ENCODE measurements at places on chromosomes 4 and X.
A peak's percentile ranks its signal among the peaks of the same experiment; 100 is the strongest.

DNA sequence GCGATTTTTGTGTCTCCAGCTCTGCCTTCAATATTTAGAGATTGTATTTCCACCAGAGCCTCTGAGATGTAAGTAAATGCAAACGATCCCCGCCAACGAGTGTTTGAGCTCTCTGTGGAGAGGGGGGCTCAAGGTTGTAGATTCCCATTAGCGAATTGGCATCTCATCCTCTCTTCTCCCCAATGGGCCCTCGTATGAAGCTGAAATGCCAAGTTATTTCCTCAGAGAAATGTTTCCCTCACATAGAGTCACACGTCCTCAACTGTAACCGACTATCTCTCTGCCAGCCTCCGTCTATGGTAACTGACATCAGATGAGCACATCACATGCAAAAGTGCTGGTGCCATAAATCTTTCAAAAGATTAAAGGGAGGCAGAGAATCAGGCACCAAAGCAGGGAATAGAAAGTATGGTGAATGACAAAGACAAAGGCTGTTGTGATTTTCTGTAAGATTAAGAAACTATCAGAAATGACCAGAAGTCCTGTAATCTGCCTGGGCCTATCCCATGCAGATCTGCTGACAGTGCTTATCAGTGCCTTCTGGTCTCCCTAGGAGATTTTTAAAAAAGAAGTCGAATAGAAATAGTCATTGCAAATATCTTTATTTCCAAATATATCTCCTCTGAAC is 157.1 kb downstream of the PDGFRA start:
- no peak for DNase-seq

DNA sequence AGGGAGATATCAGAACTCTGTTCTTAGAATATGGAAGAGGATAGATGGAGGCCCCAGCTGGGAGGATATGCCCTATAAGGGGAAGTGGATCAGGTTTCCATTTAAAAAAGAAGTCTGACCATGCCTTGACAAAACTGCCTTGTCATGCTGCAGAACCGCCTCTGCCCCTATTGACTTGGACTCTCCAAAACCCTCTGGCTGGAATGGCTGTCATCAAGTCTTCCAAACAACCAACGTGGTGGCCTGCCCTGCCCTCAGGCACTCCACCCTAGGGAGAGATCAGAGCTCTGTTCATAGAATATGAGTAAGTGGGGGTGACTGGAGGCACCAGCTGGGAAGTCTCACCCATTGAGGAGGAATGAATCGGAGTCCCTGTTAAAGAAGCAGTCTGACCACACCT is 114.9 kb downstream of the VSIG4 start:
- DNase-seq = no peak

- DNase-seq = no peak
Observed at GRCh38 chr4:21901831-21902230, 46.7 kb downstream of the KCNIP4 start.

DNA sequence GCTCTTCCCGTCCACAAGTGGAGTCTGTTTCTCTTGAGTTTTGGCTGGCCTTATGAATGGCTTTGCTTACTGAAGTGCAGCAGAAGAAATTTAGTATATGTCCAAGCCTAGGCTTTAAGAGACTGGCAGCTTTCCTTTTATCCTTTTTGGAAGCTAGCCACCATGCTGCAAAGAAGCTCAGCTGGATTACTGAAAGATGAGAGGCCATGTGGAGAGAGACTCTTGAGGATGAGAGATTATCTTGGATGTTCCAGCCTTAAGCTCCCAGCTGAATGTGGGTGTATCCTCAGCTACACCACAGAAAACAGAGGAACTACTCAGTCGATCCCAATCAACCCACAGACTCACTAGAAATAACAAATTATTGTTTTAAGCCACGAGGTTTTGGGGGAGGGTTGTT is 12.5 kb downstream of the CCNG2 start:
- DNase-seq = no peak

DNA sequence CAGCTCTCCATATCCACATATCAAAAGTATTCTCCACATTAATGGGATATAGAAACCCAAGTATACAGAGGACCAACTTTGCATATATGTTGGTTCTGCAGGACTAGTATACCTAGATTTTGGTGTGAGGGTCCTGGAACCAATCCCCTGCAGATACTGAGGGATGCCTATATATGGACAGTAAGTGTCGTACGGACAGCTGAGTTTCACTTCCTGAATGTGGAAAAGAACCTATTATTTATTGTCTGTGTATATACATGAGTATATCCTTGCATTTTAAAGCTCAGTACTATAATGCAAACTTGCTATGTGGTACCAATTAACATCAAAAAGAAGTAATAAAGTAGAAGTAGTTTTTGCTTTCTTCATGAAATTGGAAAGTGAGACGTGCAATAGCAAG is 101.9 kb downstream of the FBXW7 start:
- DNase-seq = no peak

- no peak for DNase-seq
Observed at GRCh38 chr4:26388671-26389070, 67.9 kb downstream of the RBPJ start.

DNA sequence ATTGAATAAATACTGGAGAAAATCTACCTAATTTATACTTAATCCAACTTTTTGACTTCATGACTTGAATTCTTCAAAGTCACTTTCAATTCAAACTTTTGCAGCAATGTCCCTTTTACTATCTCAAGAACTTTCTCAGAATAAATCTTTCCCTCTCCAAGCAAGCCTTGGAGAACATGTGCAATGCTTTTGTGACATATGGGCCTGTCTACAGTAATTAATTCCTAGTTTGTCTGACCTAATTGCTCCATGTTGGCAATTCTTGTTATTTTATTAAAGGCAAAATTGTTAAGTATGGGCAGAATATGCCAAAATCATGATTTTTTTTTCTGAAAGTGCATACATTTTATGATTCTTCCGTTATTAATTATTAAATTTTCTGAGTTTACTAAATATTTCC is 1115.3 kb downstream of the PDHA2 start:
- no peak for DNase-seq

GRCh38 chr4:108060164-108060563 is 70.5 kb downstream of the HADH start:
- no peak for DNase-seq

- DNase-seq = no peak
Observed at GRCh38 chrX:120662662-120663061, 32.8 kb upstream of the C1GALT1C1 start.

DNA sequence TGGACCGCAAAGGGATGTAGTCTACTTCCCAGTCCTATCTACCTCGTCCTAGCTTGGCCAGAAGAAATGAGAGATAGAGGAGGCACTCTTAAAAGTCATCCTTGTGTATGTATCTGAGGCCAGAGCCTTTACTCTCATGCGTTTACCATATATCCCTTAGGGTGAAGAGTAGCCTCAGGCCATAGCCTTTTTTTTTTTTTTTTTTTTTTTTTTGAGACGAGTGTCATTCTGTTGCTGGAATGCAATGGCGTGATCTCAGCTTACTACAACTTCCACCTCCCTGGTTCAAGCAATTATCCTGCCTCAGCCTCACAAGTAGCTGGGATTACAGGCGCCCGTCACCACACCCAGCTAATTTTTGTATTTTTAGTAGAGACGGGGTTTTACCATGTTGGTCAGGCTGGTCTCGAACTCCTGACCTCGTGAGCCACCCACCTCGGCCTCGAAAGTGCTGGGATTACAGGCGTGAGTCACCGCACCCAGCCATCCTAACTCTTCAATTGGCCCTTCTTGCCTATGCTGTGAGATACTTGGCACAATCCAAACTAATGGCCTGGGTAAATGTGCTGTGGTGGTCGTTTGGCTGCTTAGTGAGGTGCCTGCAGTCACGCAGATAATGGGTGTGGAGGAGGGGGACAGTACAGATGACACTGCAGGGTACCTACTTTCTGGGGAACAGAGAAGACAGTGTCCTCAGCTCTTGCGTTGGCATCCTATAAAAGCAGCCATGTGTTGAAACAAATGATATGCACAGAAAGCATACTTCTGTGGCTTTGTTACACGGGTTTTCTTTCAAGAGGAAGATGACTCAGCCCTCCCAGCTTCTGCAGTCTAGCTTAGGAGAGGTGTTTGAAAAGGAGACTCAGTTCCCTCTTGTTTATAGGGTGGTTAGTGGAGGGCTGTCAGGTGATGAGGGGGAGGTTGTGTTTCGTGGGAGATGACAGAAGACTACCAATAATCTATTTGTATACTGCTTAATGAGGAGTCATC is 10.4 kb upstream of the DGAT2L6 start:
- no peak for DNase-seq

DNA sequence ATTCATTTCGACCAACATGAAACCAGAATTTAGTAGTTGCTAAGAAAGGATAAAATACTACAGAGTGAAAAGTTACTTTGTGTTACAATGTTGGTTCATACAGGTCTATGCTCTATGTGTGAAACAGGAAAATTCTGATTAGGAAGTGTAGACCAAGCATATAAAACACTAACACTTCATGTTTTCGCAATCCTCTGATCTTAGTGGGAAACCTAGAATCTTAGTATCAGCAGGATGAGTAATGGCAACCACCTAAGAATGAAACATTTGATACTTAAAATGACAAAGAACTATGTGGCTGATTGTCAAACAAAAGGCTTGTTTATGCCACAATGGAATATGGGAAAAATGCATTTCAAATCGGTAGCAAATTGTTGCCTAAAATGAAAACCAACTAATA is 116.1 kb downstream of the AMMECR1 start:
- no peak for DNase-seq

- DNase-seq = no peak
Observed at GRCh38 chr4:52657618-52658501, 1.2 kb downstream of the USP46 start.

DNA sequence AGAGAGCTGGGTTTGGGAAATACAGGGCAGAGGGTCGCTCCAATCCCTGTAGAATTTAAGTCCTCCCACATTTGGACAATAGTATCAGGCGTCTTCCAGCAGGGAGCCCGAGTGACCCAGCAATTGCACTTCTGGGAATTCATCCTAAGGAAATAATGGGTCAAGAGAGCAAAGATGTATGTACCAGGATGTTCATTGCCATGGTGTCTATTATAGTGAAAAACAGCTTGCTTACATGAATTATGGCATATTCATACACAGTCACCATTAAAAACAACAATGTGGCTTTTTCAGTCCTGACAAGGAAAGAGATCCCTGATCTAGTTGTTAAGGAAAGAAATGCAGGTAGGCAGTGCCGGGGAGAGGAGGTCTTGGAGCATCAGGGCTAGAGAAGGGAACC is 167.7 kb downstream of the PJA1 start:
- no peak for DNase-seq

- no peak for DNase-seq
Observed at GRCh38 chrX:63050225-63050624, 300.9 kb downstream of the SPIN4 start.

GRCh38 chr4:186146458-186146857 is 42.0 kb downstream of the FAM149A start:
- DNase-seq = no peak

GRCh38 chr4:174358410-174358809 is 74.7 kb downstream of the CEP44 start:
- DNase-seq = no peak

GRCh38 chr4:153152501-153153338 is 51.5 kb upstream of the TRIM2 start:
- DNase-seq = peak; percentile 84

- DNase-seq = no peak
Observed at GRCh38 chrX:25083661-25084060, 67.9 kb upstream of the ARX start.

DNA sequence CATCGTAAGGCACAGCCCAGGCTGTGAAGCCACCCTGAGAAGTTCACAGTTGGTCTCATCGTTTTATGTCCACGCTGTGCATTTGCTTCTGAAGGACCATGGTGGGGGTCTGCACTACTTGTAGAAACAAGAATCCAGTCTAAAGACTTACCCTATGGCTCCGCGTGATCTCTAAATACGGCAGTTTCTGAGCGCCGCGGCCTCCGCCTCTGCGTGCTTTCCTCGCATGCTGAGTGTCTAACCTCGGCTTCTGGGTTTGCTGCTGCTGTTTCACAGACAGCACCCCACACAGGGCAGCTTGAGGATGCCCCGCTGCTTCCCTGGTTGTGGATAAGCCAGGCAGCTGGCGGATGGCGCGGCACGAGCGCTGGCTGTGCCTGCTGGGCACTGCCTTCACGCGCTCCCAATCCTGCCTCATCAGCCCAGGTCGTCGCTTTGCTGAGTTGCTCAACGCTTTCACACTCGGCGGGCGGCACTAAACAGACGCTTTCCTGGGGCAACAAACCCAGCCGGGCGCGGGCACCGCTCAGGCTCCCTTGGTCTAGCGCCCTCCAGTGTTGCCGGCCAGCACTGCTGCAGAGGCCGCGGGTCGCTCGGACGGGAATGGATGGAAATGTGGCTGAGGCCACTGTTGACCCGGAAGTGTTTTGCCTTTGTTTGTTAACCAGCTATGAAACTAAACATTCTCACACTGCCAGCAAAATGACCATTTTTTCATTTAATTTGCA is 39.2 kb downstream of the FGFRL1 start:
- no peak for DNase-seq

GRCh38 chr4:69831646-69832325 is 28.2 kb downstream of the SULT1E1 start:
- DNase-seq = no peak

GRCh38 chr4:6988016-6988715 is 55.0 kb upstream of the TADA2B start:
- peak; percentile 57 for DNase-seq

DNA sequence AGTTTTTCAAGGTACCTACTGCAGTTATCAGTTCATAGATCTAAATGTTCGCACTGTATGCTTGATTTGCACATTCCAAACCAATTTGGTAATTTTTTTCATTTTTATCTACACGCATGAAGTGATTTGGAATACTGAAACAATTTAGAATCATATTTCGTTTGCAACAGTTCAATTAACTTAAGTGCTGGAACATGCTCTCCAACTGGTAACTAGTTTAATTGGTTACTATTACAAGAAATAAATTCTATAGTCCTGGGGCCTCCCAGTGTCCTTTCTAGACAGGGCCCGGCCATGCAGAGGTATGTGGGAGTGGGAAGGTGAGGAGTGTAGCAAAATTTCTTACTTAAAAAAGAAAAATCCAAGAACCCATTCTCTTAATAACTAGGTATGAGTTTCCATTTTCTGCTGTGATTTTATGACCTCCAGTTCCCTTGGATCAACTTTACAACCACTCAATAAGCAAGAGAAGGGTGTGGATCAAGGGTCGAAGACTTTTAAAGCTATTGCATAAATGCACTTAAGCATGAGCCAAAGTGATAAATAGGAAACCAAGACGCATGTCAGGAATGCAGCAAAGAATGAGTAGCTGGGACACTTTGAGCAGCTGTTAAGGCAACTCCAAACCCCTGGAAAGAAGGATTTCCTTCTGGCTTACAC is 106.9 kb downstream of the PPARGC1A start:
- no peak for DNase-seq

DNA sequence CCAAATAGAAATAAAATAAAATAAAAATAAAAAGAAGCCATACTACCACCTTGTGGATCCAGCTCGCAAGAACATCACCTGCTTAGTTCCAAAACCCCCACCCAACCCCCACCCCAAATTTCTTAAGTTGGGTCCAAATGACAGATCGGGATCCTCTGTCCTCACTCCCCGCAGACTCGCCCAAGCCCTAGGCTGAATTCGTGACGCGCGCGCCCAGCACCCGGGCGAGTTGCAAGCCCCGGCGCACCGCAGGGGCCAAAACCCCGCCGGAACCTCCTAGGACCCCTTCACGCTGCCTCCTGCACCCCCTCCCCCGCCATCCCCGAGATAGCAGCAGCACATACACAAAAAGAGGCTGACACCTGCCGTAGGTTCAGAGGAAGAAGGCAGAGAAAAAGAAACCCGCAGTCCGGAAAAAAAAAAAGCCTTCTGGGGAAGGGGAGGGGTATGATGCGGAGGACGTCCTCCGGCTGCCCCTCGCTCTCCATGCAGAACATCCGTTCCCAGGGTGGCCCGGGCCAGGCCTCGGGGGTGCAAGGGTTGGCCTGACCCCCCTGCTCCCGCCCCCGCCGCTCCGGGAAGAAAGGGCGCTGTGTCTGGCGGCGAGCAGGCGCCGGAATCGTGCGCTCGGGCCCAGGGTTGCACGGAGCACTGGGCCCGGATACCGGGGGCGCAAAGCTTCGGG is 2.6 kb downstream of the NLGN4X start:
- DNase-seq = no peak

Measured in activated CD8-positive, alpha-beta memory T cell treated with anti-CD3 and anti-CD28 coated beads for 24 hours (primary cell).